ENCODE measurements at places on chromosomes 12 and 14. TPM values are rescaled to one million over a fixed set of nuclear protein-coding genes. Genes with fewer than 3 reads are reported as not detected.

The GON7 gene
- 2.9 TPM for total RNA-seq

The IRAK4 gene
- total RNA-seq = 35.1 TPM

The MYF6 gene
- not detected for total RNA-seq

- no peak overlapping the region for H3K27ac ChIP-seq
- DNase-seq = no peak
- no peaks in the 10 kb centered on the region for H3K4me1 ChIP-seq
- no peaks in the 10 kb centered on the region for H3K27me3 ChIP-seq
- no peak overlapping the region for H3K4me3 ChIP-seq
- peaks cover 29% of the 10 kb centered on the region for H3K36me3 ChIP-seq
Measured at GRCh38 chr12:113891739-113892520, 74.2 kb downstream of the RBM19 start.

DNA sequence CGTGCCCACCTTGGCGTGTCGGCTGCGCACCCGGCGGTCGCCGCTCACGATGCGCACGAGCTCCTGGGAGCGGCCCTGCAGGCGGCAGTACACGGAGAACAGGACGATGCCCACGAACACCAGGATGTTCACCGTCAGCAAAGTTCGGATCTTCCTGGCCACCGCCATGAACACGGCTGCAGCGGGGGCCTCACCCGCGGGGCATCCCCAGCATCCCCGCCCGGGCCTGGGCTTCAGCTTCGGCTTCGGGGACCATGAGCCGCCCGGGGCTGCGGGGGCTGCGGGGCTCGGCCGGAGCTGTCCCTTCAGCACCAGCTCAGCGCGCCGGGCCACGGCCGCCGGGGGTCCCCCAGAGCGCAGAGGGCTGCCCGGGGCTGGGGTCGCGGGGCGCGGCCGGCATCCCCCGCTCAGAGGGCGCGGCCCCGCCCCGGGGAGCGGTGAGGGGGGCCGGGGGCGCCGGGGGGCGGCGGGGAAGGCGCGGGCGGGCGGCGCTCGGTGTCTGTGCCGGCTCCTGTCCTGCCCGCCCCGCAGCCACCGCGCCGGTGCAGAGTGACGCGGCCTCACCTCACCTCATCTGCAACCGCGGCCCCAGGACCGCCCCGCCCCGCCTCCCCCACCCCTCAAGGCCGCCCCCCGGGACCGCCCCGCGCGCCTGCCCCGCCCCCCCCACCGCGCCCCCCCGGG is at the start of gene GALNT9:
GALNT9 (minus strand) TSS at position 554 of the 684 bp plus-strand sequence; CDS start at position 168, 386 bp downstream.
- peak; percentile 65 for DNase-seq
- peaks cover 100% of the 10 kb centered on the region for H3K27me3 ChIP-seq
- peaks cover 38% of the 10 kb centered on the region for H3K4me1 ChIP-seq
- no peak within 1 kb of the TSS for H3K27ac ChIP-seq
- H3K4me3 ChIP-seq = peak within 1 kb of the TSS; percentile 10

DNA sequence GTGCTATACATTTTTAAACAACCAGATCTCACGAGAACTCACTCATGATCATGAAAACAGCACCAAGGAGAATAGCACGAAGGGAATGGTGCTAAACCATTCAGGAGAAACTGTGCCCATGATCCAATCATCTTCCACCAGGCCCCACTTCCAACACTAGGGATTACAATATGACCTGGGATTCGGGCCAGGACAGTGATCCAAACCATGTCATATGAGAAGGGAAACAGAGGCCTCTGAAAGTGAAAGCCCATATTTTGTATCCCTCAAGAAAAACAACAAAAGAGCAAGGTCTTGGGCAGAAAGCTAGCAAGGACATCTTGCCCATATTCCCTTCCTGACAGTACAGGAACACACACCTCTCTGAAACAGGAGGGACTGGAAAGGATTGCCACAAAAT is 163.9 kb upstream of the VASH1 start:
- H3K27ac ChIP-seq = no peak overlapping the region
- peaks cover 3% of the 10 kb centered on the region for H3K27me3 ChIP-seq
- H3K4me1 ChIP-seq = no peaks in the 10 kb centered on the region
- DNase-seq = no peak
- H3K4me3 ChIP-seq = no peak overlapping the region

DNA sequence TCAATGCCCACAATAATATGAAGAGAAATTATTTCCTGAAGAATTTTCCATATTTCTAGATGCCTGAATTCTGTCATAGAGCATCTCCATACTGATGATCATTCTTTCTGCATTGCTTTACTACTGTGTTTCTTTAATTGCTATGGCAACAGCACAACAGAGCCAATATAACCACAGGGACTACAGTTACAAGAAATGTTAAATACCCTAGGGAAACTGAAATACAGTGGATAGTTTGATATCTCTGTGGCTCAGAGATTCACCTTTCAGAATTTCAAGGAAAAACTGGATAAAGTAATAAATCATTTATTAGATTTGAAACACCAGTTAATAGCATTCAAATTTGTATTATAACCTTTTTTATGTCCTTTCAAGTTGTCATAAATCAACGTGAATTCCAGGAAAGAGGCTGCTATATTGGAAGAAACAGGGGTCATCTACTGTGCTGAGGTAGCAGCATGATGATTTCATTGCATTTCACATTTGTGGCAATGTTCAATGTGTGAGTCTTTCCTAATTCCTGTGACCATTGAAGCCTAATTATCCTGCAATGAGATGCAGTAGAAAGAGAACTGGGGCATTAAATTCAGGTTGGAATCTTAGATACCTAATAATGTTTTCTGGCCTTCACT is 267.1 kb downstream of the LRFN5 start:
- H3K36me3 ChIP-seq = no peaks in the 10 kb centered on the region
- no peak overlapping the region for H3K4me3 ChIP-seq
- no peak for DNase-seq
- no peaks in the 10 kb centered on the region for H3K27me3 ChIP-seq

DNA sequence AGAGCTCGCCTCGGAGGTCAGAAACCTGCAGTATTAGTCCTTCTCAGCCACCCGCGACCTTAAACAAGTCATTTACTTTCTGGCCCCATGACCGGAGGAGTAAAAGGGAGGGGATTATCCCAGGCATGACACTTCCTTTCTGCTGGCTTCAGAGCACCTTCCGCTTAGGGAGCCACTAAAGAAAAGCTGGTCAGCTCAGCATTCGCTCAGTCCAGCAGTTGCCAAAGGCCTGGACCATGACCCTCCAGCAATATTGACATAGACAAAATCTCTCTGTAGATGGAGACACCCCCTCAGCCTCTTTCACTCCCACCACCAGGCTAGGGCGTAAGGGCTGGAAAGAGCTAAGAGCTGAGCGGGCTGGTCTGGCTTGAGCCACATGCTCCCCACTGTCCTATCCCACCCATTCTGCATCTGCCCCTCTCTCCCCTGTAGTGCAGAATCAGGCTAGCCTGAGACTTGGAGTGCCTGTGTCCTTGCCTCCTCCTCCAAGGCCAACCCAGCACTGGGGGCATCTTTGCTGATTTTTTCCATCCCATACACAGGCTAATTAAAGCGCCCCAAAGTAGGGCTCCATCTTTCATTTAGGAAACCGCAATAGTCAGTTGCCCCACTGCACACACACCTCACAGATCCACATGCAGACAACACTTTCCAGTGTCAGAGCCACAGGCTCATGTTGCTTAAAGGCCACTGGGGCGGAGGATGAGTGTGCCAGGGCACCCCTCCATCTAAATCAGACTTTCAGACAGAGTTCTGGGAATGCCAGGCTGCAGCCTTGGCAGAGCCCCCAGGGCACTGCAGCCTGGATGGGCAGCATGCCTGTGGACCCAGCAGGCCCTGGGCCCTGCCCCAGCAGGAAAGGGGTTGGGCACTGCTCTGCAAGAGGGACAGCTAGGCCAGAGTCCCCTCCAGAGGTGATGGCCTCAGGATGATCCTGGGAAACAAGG is 4.0 kb upstream of the CPNE6 start:
- H3K36me3 ChIP-seq = no peaks in the 10 kb centered on the region
- H3K4me1 ChIP-seq = peaks cover 13% of the 10 kb centered on the region
- no peak overlapping the region for H3K27ac ChIP-seq
- H3K27me3 ChIP-seq = no peaks in the 10 kb centered on the region
- no peak overlapping the region for H3K4me3 ChIP-seq
- no peak for DNase-seq

- no peak for DNase-seq
- H3K4me1 ChIP-seq = peaks cover 21% of the 10 kb centered on the region
- no peaks in the 10 kb centered on the region for H3K27me3 ChIP-seq
- H3K36me3 ChIP-seq = no peaks in the 10 kb centered on the region
- H3K4me3 ChIP-seq = no peak overlapping the region
Measured at GRCh38 chr12:42135259-42135814, 9.3 kb downstream of the GXYLT1 start.

All from stomach (tissue), 19 donors.